ENCODE measurements at places on chromosomes 13 and 19.

GRCh38 chr19:39138221-39139211 lies 12.9 kb downstream of the PAK4 start:
- no peak for DNase-seq

- DNase-seq = no peak
Observed at GRCh38 chr19:18814063-18814462, 17.7 kb upstream of the UPF1 start.

- no peak for DNase-seq
Observed at GRCh38 chr13:19673473-19674430, 40.3 kb downstream of the MPHOSPH8 start.

DNA sequence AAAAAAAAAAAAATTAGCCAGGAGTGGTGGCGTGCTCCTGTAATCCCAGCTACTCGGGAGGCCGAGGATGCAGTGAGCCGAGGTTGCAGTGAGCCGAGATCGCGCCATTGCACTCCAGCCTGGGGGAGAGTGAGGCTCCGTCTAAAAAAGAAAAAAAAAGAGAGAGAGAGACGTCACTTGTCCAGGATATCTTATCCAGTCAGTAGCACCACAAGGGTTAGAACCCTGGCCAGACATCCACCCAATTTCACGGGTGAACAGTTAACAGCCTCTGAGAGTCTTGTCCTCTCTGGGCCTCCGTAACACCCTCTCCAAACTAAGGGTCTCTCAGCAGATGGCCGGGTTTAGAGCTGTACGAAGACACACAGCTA lies 917 bp upstream of the CLPTM1 start:
- no peak for DNase-seq

- no peak for DNase-seq
Observed at GRCh38 chr19:46639358-46640182, 3.6 kb upstream of the GNG8 start.

DNA sequence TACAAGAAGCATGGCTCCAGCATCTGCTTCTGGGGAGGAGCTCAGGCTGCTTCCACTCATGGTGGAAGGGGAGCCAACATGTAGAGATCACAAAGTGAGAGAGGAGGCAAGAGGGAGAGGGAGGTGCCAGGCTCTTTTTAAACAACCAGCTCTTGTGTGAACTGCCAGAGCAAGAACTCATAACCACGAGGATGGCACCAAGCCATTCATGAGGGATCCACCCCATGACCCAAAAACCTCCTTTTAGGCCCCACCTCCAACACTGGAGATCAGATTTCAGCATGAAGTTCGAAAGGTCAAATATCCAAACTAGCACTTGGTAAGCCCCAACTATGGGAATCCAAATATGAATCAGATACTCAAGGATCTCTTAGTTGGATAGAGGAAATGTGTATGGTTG lies 131.2 kb downstream of the RXFP2 start:
- DNase-seq = no peak

- no peak for DNase-seq
Observed at GRCh38 chr19:42316223-42317211, 3.4 kb downstream of the TMEM145 start.

DNA sequence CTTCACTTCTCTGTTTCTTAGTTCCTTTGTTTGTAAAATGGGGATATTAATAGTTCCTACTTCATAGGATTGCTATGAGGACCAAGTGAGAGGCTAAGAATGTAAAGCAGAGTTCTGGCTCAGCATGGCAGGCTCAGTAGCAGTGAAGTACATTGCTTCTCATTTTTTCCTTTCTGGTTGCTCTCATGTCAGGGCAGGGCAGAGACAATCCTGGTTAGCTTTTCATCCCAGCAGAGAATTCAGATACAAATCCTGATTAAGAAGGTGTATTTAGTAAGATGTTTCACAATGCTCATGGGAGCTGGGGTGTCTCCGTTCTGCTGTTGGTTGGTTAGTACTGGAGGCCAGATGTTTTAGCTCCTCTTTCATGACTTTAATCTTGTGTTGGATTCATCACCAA lies 42.9 kb downstream of the WASF3 start:
- no peak for DNase-seq

- DNase-seq = no peak
Observed at GRCh38 chr19:6718741-6719539, 1.5 kb downstream of the C3 start.

GRCh38 chr13:108460043-108460442 lies 169.4 kb upstream of the MYO16 start:
- DNase-seq = no peak

- DNase-seq = no peak
Observed at GRCh38 chr13:99545979-99546378, 44.7 kb downstream of the TM9SF2 start.

- DNase-seq = no peak
Observed at GRCh38 chr13:32426191-32426989, 1.5 kb downstream of the N4BP2L1 start.
